ENCODE measurements at places on chromosomes 4 and X. TPM values are rescaled to one million over a fixed set of nuclear protein-coding genes. Genes with fewer than 3 reads are reported as not detected.

The TENM3 gene
- 5.6 TPM for polyA plus RNA-seq

The PASD1 gene
- 0.02 TPM for polyA plus RNA-seq

The ARHGAP24 gene
- polyA plus RNA-seq: 6.6 TPM

- DNase-seq: no peak
Measured at GRCh38 chr4:125323654-125324053, 8.9 kb downstream of the FAT4 start.
